ENCODE measurements at places on chromosomes 2 and 18.

DNA sequence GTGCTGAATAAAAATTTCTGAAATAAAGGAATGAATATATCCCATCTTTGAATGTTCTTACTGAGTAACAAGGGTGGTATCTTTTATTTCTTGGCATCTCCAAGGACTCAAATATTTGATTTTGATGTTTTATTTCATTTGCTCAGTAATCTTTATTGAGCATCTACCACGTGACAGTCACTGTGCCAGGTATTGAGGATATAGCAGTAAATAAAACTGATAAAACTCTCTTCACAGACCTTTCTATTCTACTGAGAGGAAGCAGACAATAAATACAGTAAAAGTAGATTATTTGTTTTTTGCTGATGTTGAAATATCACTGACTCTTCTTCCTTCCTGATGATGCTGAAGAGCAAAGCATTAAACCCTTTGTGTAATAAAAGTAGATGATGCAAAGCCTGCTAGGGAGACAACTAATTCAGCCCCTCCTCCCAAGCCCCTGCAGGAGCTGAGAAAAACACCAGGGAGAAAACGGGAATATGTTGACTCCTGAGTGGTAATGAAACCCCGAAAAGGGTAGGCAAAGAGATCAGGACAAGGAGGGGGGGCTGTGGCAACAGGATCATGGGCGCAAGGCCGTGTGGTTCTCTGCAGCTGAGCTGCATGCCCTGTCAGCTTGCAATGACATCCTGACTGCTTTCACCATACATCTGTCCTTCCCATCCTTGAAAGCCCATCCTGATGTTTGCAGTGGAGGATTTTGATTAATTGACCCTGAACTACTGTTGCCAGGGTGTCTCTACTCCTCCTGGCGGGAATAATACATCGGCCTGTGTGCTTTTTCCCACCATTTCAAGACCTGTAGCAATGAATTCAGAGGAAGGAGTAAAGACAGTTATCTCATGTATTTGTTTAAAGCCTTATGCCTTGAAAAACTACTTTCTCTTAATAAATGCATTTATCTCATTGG is 117.4 kb downstream of the EML6 start:
- no peak overlapping the region for H3K4me3 ChIP-seq
- H3K27me3 ChIP-seq, result no peaks in the 10 kb centered on the region
- no peak overlapping the region for H3K27ac ChIP-seq
- no peaks in the 10 kb centered on the region for H3K4me1 ChIP-seq
- DNase-seq, result no peak

DNA sequence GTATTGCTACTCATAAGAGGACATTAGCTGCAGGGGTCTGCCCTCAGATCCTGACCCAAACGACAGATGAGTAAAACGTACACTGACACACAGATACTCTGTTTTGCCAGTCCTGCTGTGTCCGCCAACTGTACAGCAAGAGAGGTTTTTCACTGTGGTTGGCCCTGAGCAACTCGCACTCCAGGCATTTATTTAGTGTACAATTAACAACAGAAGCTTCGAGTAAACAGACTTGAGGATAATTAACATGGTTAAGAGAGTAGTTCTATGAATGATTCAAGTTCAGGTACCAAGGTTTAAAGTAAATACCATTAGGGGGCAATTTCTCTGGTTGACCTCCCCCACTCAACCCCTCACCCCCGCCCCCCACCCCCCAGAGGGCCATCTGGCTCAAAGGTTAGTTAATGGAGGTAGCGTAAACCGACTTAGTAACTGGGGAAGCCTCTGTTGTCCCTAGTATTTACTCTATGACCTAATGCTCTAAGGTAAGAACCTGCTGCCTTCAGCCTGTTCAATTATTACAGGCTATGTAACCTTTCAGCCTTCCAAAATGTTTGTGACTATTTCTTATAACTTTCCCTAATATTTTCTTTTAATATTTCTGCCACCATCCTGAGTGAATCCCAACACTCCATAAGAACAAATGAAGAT is 103.9 kb upstream of the XIRP2 start:
- H3K27ac ChIP-seq, result no peak overlapping the region
- no peak for DNase-seq
- H3K4me1 ChIP-seq, result no peaks in the 10 kb centered on the region

- H3K27ac ChIP-seq, result peak overlapping the region; percentile 97
- no peak for DNase-seq
- peaks cover 50% of the 10 kb centered on the region for H3K4me1 ChIP-seq
- H3K27me3 ChIP-seq, result no peaks in the 10 kb centered on the region
- peak overlapping the region; percentile 85 for H3K4me3 ChIP-seq
- H3K36me3 ChIP-seq, result no peaks in the 10 kb centered on the region
Measured at GRCh38 chr2:64019975-64020528, 824 bp upstream of the VPS54 start.

DNA sequence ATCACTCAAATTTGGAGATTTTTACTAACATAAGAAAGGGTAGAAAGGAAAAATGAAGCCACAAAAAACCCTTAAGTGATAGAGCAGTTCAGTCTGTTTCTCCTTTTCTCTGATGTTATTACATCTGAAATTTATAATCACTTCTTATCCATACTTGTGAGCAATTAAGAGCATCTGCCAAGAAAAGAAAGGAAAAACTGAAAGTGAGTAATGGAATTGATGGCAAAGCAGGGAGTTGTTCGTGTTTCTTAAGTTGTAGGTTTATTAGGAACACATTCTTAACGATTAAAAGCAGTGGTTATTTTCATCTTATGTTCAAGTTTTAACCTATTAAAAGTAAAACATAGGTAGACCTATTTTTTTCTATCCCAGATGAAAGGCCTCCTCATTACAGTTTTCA is 277.7 kb downstream of the RND3 start:
- no peaks in the 10 kb centered on the region for H3K4me1 ChIP-seq
- no peaks in the 10 kb centered on the region for H3K36me3 ChIP-seq
- no peak for DNase-seq
- no peak overlapping the region for H3K4me3 ChIP-seq
- H3K27me3 ChIP-seq, result no peaks in the 10 kb centered on the region

DNA sequence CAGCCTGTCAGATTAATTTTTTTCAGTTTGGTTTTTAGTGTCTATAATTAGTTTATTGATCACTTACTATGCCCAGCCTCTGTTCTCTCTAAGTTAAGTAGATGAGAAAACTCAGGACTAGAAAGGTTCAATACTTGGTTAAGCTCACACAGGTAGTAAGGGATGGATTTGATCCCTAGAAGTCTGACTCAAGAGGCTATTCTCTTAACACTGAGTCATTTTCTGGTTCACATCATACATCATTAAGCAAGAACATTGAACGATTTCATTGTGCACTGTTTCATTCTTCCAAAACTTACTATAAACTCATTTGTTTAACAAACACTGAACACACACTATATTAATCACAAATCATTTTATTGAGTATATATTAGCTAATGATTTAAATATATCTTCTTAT is 54.1 kb upstream of the SLC38A11 start:
- no peak overlapping the region for H3K4me3 ChIP-seq
- H3K4me1 ChIP-seq, result peaks cover 6% of the 10 kb centered on the region
- H3K36me3 ChIP-seq, result no peaks in the 10 kb centered on the region
- H3K27ac ChIP-seq, result no peak overlapping the region
- no peak for DNase-seq

DNA sequence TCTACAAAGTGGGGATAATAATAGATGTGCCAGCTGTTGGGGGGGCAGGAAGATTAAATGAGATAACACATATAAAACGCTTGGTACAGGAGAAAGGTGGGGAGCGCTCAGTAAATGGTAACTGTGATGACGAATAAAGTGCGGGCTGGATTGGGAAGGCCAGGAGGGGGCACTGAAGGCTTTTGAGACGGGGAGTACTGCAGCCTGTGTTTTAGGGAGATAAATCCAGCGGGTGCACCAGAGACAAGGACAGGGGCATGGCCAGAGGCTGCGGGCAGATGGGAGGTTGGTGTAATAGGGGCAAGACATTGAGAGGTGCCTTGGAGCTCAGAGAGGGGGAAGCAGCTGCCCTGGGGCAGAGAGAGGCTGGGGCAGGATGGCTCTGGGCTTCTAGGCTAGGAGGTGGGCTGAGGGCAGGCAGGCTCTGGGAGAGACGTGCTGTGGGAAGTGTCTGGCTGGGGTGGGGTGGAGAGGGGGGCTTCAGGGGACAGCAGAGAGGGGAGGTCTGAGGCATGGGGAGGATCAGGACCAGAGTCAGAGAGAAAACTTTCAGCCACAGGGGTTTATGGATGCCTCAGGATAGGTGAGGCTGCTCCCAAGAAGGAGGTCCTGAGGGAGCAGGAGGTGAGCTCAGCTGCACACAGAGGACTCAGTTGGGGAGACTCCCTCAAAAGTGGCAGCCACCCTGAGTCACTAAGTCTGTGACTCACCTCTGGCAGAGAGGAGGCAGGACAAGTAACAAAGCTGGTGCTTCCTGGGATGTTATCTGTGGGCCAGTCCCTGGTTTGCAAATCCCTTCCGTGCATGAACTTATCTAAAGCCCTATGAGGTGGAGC is 18.8 kb downstream of the TEX44 start:
- no peaks in the 10 kb centered on the region for H3K27me3 ChIP-seq
- H3K36me3 ChIP-seq, result no peaks in the 10 kb centered on the region
- DNase-seq, result no peak
- H3K4me1 ChIP-seq, result peaks cover 30% of the 10 kb centered on the region
- H3K27ac ChIP-seq, result peak overlapping the region; percentile 95
- H3K4me3 ChIP-seq, result no peak overlapping the region

- no peaks in the 10 kb centered on the region for H3K4me1 ChIP-seq
- no peak for DNase-seq
- peaks cover 63% of the 10 kb centered on the region for H3K36me3 ChIP-seq
- no peak overlapping the region for H3K27ac ChIP-seq
- H3K27me3 ChIP-seq, result no peaks in the 10 kb centered on the region
Measured at GRCh38 chr2:189818249-189819038, 34.2 kb downstream of the PMS1 start.

- H3K27me3 ChIP-seq, result no peaks in the 10 kb centered on the region
- no peak for DNase-seq
- peaks cover 3% of the 10 kb centered on the region for H3K36me3 ChIP-seq
- peaks cover 31% of the 10 kb centered on the region for H3K4me1 ChIP-seq
Measured at GRCh38 chr2:64462940-64463700, 9.2 kb downstream of the LGALSL start.

- no peaks in the 10 kb centered on the region for H3K27me3 ChIP-seq
- H3K36me3 ChIP-seq, result no peaks in the 10 kb centered on the region
- peaks cover 32% of the 10 kb centered on the region for H3K4me1 ChIP-seq
- DNase-seq, result no peak
- no peak overlapping the region for H3K4me3 ChIP-seq
- H3K27ac ChIP-seq, result no peak overlapping the region
Measured at GRCh38 chr2:160224060-160224459, 24.0 kb upstream of the ITGB6 start.

DNA sequence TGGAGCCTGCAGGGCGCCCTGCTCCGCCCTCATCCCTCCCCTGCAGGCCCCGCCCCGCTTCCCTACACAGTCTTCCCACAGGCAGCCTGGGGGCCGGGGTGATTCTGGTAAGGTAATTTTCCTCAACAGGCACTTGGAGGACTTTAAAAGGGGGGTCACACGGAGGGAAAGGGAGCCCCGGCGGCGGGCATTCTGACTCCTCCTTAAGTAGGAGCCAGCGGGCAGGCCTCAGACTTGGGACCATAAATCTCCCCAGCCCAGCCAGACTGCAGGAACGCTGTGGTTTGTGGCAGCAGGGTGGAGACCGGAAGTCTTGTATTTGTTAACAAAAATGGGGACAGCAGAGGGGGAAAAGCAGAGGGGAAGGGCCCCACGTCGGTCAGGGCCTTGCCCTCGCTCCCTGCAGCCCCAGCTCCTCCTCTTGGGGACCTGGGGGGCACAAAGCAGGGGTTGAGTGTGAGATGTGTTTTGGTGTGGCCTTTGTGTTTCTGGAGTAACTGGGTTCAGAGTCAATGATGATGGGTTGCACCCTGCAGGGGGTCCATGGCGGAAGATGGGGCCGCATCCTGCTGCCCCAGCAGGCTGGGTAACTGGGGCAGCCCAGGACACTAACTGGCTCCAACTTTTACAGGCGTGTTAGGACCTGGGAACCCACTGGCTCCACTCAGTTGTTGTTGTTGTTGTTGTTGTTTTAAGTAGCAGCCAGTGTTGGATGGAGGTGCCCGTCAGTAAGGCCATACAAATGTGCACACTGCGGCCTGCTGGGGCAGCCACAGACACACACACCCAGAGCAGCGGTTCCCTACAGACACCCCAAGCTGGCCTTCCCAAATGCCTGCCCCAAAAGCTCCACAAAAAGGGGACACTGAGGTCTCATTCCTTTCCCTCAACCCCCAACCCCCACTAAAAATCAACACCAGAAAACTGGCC is 27.7 kb downstream of the SMAD7 start:
- peak overlapping the region; percentile 68 for H3K27ac ChIP-seq
- H3K4me1 ChIP-seq, result peaks cover 35% of the 10 kb centered on the region
- H3K27me3 ChIP-seq, result no peaks in the 10 kb centered on the region

DNA sequence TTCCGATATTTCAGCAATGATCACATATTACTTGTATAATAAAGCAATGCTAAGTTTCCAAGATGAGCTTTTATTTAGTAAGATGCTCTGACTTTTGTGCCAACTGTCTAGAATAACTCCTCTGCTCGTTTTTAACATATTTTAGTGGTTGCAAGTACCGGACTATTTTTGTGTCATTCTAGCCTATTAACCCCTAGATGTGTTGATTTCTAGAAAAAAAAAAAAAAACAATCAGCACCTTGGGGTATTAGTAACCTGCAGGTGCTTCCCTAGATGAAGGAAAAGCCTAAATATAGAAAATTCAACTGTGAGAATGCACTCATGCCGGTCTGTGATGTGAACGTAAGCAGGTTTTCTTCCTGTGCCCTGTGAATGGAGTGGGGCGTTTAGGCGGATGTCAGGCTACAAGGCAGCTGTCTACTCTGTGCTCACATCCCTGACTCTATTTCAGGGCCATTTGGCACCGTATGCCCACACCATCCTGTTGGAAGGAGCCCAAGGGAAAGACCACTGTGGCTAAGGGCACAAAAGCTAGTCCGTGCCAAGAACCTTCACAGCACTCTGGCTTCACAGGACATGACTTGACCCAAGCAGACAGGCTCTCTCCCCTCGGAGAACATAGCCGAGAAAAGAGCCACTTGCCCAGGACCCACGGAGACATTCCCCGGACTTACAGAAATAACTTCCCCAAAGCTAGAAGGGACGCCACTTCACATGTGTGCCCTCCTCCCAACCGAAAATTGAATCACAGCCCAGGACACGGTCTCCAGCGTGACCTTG is 60.9 kb upstream of the AGAP1 start:
- H3K4me3 ChIP-seq, result no peak overlapping the region
- H3K27ac ChIP-seq, result peak overlapping the region; percentile 52
- H3K27me3 ChIP-seq, result no peaks in the 10 kb centered on the region
- peaks cover 10% of the 10 kb centered on the region for H3K4me1 ChIP-seq
- H3K36me3 ChIP-seq, result no peaks in the 10 kb centered on the region

DNA sequence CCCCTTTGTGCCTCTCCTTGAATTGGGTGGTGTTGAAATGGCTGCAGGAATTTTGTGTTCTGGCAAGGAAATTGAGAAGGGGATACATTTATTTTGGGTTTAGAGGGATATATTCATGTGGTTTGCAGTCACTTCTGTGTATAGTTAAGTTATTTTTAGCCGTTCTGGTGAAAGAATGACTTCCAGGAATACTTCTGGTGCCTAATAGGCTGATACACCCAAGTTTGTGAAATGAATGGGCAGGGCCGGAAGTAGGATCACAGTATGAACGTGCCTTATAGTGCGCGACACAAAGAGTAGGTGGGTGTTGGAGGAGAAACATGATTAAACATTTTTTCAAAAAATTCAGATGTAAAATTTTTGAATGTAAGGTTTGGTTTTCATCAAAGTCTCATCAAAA is 168.6 kb upstream of the ATP5MC3 start:
- no peak overlapping the region for H3K27ac ChIP-seq
- no peak overlapping the region for H3K4me3 ChIP-seq
- no peaks in the 10 kb centered on the region for H3K36me3 ChIP-seq

GRCh38 chr2:23292024-23292423 is 93.0 kb upstream of the KLHL29 start:
- H3K4me3 ChIP-seq, result no peak overlapping the region
- H3K27ac ChIP-seq, result no peak overlapping the region
- DNase-seq, result no peak
- no peaks in the 10 kb centered on the region for H3K36me3 ChIP-seq

Measured in tibial nerve (tissue), 4 donors.